Omental fat pad (tissue), 4 donors: ENCODE measurements at places on chromosomes 16 and 17. TPM values are rescaled to one million over a fixed set of nuclear protein-coding genes. Genes with fewer than 3 reads are reported as not detected.

- DNase-seq = no peak
These were observed 9.9 kb downstream of the C16orf86 start for GRCh38 chr16:67676516-67676915.

Gene TCAP
- 0.60 TPM for total RNA-seq

GRCh38 chr16:2267913-2268666, at the start of gene RNPS1:
Gene RNPS1, minus strand, starts transcription at chr16:2268126. Its CDS starts 3,483 bp downstream, at chr16:2264643.
- peak; percentile 88 for DNase-seq

GRCh38 chr17:4833941-4834680, 971 bp downstream of the MINK1 start:
- no peak for DNase-seq
